KBM-7 (cell line): ENCODE measurements at places on chromosomes 11 and 22.

GRCh38 chr11:126339073-126339862 is 16.2 kb upstream of the ST3GAL4 start:
- no peak for DNase-seq

DNA sequence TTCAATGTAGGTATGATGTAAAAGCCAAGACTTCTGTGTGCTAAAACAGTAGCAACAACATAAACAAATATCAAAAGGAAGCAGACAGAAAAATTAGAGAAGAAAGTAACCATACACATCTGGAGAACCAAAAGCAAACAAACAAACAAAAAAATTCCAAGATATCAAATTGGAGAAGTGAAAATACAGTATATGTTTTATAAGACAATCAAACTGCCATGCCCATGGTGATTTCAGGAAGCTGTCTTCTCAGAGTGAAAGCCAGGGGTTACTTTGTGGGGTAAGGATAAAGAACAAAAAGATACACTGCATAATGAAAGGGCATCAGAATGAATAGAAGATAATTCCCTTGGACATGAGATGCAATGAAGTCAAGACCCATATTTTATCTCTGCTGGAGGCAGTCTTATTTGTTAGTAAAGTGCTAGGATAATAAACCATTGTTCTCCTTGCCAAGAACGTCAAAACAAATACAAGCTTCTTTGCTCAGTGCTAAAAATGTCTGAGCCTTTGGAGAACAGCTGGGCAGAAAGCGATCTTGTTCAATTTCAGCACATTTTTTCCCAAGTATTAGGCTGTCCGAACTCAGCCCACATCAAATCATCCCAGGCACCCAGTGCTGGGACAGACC is 38.1 kb upstream of the LDLRAD3 start:
- no peak for DNase-seq

- DNase-seq, result no peak
These were observed 441.2 kb downstream of the LRRC4C start for GRCh38 chr11:41018224-41018623.

DNA sequence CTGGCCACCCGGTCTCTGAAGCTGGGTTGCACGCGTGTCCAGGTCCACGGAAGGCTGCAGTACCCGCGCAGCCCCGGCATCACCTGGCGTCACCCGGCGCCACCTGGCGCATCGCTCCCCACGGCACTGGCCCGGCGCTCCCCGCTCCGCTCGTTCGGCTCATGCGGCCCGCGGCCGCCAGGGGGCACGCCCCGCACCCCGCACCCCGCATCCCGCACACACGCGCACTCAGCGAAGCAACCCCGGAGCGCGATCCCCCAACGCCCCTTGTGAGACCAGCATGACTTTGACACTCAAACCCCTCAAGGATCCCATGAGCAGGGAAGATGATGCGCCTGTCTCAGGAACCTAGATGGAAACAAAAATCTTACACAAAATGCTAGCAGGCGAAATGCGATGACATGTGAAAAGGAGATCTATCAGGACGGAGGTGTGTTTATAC is 11.9 kb downstream of the B3GNT6 start:
- peak; percentile 59 for DNase-seq
